ENCODE measurements at places on chromosomes 6 and 20.

GRCh38 chr6:6007366-6008088 is 802 bp upstream of the NRN1 start:
- DNase-seq: no peak

- DNase-seq: no peak
Observed at GRCh38 chr20:36461600-36462439, 79.5 kb upstream of the MYL9 start.

DNA sequence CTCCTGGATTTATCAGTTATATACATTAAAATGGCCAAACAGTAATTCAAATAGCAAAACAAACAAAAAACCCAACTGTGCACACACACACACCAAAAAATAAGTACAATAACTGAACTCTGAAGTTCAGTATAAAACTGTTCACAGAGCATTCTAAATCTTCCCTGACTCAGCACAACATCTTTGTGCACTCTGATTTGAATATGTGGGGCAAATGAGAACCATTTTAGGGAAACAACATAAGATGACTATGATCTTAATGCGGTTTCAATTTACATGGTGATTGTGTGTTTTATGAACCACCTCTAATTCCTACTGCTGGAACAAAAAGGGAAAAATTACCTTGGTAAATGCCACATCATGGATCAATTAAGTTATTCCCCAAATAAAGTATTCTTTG is 41.7 kb downstream of the PLAGL1 start:
- DNase-seq: no peak

DNA sequence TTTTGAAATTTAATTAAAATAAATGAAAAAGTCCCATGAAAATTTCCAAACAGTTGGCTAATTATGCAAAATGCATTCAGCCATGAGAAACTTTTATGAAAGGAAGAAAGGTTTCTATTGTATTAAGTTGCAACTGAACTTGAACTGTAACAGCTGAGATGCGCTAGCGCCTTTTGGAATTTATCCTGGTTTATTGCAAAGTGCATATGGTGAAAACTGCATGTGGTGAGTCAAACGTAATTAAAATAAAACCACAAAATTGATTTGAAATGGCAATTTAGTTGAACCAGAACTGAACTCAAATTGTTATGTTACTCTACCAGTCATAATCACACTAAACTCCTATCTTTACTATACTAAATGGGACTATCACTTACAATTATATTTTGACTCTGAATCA is 46.4 kb upstream of the COL21A1 start:
- no peak for DNase-seq

DNA sequence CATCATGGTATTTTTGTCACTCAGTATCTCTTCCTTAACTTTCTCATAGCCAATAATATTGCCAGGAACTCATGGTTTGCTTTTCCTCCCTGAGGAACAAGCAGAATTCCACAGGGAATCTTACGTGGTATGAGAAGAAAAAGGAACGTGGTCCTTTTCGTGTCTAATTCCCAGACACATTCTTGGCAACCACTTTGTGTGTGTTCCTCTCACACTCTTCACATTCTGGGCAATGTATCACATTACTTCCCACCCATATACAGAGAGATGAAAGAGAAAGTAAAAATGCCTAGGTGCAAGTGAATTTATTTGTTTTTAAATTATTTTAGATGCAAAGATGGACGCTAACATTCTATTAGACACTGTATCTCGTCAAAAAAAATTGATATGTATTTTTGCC is 102.7 kb downstream of the PTPRK start:
- DNase-seq: no peak

DNA sequence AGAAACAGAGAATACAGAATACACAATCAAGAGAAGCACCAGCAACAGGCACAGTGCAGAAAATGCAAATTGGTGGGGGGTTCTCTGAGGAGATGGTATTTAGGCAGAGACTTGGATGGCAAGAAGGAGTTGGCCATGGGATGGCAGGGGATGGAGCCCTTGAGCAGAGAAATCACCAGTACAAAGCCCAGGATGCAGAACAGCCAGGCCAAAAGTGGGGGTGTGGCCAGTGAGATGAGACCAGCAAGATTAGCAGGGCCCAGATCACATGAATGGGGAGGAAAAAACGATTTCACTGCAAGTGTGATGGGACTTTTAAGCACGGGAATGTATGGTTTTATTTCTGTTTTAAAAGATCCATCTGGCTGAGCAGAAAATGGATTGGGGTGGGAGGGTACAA is 63.4 kb downstream of the TRAM2 start:
- no peak for DNase-seq

DNA sequence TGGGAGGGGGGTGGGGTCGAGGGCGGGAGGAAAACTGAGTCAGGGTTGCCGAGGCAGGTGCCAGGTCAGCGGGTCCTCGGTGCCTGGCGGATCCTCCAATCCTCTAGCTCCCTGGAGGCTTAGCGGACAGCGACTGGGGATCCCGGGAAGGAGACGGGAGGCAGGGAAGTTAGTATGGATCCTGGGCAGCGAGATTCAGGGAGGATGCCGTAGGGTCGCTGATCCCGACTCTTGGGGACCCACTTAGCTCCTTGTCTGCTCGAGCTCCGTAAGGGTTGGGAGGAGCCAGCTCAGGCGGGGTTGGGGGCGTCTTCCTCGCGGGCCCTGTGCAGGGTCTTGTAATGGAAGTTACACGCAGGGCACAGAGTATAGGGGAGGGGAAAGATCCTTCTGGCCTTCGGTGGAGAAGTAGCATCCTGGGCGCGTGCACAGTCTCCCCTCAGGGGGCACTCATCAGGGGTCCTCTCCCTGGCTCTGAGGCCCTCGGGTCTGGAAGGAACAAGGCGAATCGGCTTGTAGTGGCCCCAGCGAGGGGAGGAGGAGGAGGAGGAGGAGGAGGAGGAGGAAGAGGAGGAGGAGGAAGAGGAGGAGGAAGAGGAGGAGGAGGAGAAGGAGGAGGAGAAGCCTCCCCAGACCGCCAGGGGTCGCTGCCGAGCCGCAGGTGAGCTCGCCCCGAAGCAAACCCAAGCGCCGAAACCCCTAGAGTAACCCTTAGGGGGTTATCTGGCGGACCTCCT is 6.4 kb upstream of the SLC12A5 start:
- no peak for DNase-seq

DNA sequence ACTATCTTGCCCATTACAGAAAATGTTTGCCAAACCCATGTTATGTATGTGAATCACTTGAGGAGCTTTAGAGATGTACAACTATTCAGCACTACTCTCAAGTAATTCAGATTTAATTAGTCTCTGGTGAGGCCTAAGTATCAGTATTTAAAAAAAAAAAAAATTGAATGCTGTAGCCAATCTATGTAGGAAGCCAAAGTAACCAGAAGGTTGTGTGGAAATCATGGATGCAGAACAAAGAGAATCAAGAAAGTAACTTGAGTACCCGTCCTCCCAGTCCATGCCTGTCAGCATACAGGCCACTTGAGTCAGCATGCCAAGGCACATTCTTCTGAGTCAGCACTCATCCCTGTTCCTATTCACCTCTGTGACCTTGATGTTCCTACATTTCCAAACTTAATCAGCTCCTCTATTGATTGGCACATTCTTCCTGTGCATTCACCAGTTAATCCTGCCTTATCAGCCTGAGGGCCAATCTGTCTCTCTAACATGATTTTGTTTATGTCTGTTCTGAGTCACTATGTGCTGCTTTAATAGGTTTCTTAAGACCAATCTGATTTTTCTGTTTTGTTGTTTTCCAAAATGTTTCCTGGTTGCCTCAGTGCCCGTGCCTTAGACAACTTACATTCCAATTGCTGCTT is 165.6 kb downstream of the KCNQ5 start:
- no peak for DNase-seq

GRCh38 chr6:30814146-30815040 is 69.9 kb upstream of the DDR1 start:
- peak; percentile 51 for DNase-seq

- DNase-seq: no peak
Observed at GRCh38 chr6:129764761-129765407, 54.9 kb upstream of the ARHGAP18 start.

GRCh38 chr6:136169394-136170148 is 80.5 kb downstream of the MTFR2 start:
- DNase-seq: no peak

Data from glomerular endothelial cell (primary cell).